HepG2 (cell line): ENCODE measurements at places on chromosomes 1 and 21. TPM values are rescaled to one million over a fixed set of nuclear protein-coding genes. Genes with fewer than 3 reads are reported as not detected.

B3GALT2 gene
- not detected in 2 replicates for total RNA-seq

PLA2G2C gene
- not detected in 2 replicates for total RNA-seq

HOOK1 gene
- total RNA-seq: 24.2 and 48.0 TPM in 2 replicates

TCHH gene
- not detected in 2 replicates for total RNA-seq

GRCh38 chr1:24987875-24988557, 57.9 kb upstream of the RUNX3 start:
- no peak overlapping the region for H3K27ac ChIP-seq
- no peaks in the 10 kb centered on the region for H3K4me1 ChIP-seq
- H3K36me3 ChIP-seq: no peaks in the 10 kb centered on the region
- no peak overlapping the region for H3K4me3 ChIP-seq
- peaks cover 2% of the 10 kb centered on the region; the same call in 1 of the 2 replicates for H3K27me3 ChIP-seq

- H3K36me3 ChIP-seq: no peaks in the 10 kb centered on the region
- no peaks in the 10 kb centered on the region for H3K4me1 ChIP-seq
Measured at GRCh38 chr1:89698624-89699023, 65.7 kb downstream of the LRRC8C start.

- peaks cover 10% of the 10 kb centered on the region for H3K4me1 ChIP-seq
- no peak overlapping the region for H3K4me3 ChIP-seq
- no peak for DNase-seq
- no peak overlapping the region for H3K27ac ChIP-seq
- H3K36me3 ChIP-seq: no peaks in the 10 kb centered on the region
Measured at GRCh38 chr1:245566952-245567351, 412.2 kb downstream of the KIF26B start.

GRCh38 chr1:204880906-204881305, 10.2 kb downstream of the NFASC start:
- no peaks in the 10 kb centered on the region for H3K36me3 ChIP-seq
- H3K4me3 ChIP-seq: no peak overlapping the region
- no peak overlapping the region for H3K27ac ChIP-seq

GRCh38 chr1:53210954-53211353, 9.5 kb downstream of the CZIB start:
- no peak for DNase-seq
- H3K4me1 ChIP-seq: no peaks in the 10 kb centered on the region
- H3K27me3 ChIP-seq: no peaks in the 10 kb centered on the region
- H3K27ac ChIP-seq: no peak overlapping the region
- H3K36me3 ChIP-seq: peaks cover 21% of the 10 kb centered on the region
- no peak overlapping the region for H3K4me3 ChIP-seq

DNA sequence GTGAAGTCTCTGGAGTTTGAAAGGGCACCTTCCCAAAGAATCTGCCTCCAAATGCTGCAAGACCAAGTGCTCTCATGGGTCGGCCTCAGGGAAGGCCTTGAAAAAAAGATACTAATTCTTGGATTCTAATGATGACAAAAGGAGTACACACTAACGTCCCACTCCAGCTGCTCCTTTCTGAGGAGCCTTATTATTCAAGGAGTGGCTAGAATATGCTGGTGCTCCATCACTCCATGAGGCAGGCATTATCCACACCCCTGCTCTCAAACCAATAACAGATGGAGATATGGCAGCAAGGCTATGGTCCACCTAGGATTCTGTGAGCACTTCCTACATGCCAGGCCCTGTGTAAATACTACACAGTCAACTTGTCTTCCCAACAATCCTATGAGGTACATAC, 54.4 kb downstream of the FAM78B start:
- H3K36me3 ChIP-seq: no peaks in the 10 kb centered on the region
- H3K27me3 ChIP-seq: no peaks in the 10 kb centered on the region
- H3K4me3 ChIP-seq: no peak overlapping the region
- no peak for DNase-seq
- H3K4me1 ChIP-seq: no peaks in the 10 kb centered on the region

DNA sequence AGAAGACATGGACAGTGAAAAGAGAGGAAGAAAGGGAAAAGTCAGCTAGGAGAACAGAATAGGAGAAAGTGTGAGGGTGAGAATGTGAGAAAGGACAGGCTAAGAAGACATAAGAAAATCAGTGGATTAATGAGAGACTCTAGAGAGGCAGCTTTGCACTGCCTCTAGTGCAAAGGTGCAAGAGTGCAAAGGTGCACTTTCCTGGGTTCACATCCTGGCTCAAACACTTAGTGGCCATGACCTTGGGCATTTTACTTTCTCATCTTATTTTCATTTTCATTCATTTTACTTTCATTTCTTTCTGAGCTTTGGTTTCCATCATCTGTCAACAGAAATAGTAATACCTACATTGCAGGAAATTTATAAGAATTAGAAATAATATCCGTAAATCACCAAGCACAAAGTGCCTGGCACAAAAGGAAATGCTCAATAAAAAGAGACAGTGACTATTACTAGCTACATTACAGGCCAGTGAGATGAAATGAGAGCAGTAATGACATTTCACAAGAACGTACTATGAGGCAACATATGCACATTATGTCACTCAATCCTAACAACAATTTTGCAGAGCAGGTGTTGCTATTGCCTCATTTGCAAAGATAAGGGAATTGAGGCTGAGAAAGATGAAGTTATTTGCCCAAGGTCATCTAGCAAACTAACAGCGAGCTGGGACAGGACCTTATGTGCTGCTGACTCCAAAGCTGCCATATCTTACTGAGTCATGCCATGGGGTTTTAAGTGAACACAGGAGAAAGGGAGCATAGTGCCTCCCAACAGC, 107.0 kb upstream of the TLR5 start:
- H3K36me3 ChIP-seq: no peaks in the 10 kb centered on the region
- no peaks in the 10 kb centered on the region for H3K27me3 ChIP-seq
- H3K4me1 ChIP-seq: peaks cover 13% of the 10 kb centered on the region
- H3K4me3 ChIP-seq: no peak overlapping the region
- DNase-seq: no peak

GRCh38 chr1:18938008-18938706, 18.3 kb downstream of the IFFO2 start:
- no peaks in the 10 kb centered on the region for H3K36me3 ChIP-seq
- peak overlapping the region; percentile 59 for H3K27ac ChIP-seq
- H3K4me1 ChIP-seq: peaks cover 70% of the 10 kb centered on the region
- H3K4me3 ChIP-seq: no peak overlapping the region
- peak; percentile 36 for DNase-seq

DNA sequence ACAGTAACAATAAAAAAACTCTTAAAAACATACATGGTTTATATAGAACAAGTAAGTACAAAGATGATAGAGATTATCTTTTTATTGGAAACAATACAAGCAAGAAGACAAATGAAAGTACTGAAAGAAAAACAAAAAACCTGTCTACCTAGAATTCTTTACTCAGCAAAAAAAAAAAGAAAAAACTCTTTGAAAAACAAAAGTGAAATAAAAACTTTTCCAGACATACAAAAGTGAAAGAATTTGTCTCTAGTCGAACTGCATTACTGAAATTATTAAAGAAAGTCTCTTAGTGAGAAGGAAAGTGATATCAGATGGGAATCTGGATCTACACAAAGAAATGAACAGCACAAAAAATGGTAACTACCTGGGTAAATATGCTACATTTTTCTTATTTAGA, 2.7 kb upstream of the HMCN1 start:
- H3K27ac ChIP-seq: no peak overlapping the region
- no peaks in the 10 kb centered on the region for H3K36me3 ChIP-seq
- DNase-seq: no peak
- H3K4me3 ChIP-seq: no peak overlapping the region

- H3K27me3 ChIP-seq: no peaks in the 10 kb centered on the region
- H3K4me1 ChIP-seq: peaks cover 23% of the 10 kb centered on the region
- H3K36me3 ChIP-seq: no peaks in the 10 kb centered on the region
- H3K27ac ChIP-seq: no peak overlapping the region
- no peak for DNase-seq
- no peak overlapping the region for H3K4me3 ChIP-seq
Measured at GRCh38 chr1:171139890-171140289, 45.2 kb upstream of the FMO2 start.

GRCh38 chr1:115091572-115091971, 2.3 kb upstream of the TSPAN2 start:
- no peak overlapping the region for H3K4me3 ChIP-seq
- peaks cover 22% of the 10 kb centered on the region for H3K27me3 ChIP-seq
- no peak overlapping the region for H3K27ac ChIP-seq
- no peak for DNase-seq
- no peaks in the 10 kb centered on the region for H3K4me1 ChIP-seq
- no peaks in the 10 kb centered on the region for H3K36me3 ChIP-seq

- H3K4me3 ChIP-seq: no peak overlapping the region
- no peak for DNase-seq
- H3K27ac ChIP-seq: no peak overlapping the region
Measured at GRCh38 chr1:247453245-247453644, 4.7 kb downstream of the OR2B11 start.

GRCh38 chr1:9129266-9130041, 552 bp upstream of the GPR157 start:
- peaks cover 35% of the 10 kb centered on the region for H3K4me1 ChIP-seq
- peak overlapping the region; percentile 33 for H3K27ac ChIP-seq
- no peaks in the 10 kb centered on the region for H3K36me3 ChIP-seq
- DNase-seq: peak; percentile 78

GRCh38 chr1:198449727-198450433, 90.6 kb downstream of the ATP6V1G3 start:
- H3K27ac ChIP-seq: no peak overlapping the region
- H3K4me3 ChIP-seq: no peak overlapping the region
- no peaks in the 10 kb centered on the region for H3K36me3 ChIP-seq
- no peak for DNase-seq
- H3K27me3 ChIP-seq: no peaks in the 10 kb centered on the region

DNA sequence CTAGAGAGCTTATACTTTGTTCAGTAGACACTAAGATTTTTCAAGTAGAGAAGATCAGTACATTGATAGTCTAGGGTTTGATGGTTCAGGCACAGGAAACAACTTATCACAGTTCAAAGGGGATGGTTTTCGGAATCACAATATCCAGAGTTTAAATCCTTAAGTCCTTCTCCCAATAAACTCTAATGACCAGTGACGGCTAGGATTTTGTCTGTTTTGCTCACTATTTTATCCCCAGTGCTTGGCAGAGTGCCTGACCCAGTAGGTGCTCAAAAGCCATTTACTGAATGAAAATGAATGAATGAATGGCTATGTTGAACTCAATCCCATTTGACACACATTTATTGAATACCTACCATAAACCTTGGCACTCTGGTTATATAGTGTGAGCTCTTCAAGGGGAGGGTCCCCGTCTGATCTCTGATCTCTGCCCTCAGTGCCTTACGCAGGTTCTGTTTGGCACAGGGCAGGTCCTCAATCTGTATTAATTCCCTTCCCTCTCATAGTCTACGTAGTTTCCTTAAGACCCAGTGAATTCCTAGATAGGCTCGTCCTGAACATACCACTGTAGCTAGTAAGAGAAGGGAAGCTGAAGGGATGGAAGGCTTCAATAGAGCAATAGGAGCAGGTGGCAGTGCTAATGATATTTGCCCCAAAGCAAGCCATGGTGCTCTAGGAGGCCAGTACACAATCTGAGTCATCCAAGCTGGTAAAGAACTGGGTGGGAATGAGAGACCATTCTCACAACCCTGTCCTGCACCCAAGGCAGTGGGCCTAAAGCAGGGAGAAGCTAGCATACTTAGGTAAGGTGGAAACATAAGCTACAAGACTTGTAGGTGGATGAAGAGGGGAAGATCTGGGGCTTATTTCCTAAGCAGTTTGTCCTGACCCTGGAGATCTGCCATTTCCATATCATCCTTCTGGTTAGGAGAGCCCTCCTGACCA, 53.4 kb downstream of the DMAP1 start:
- DNase-seq: no peak
- no peaks in the 10 kb centered on the region for H3K27me3 ChIP-seq
- no peak overlapping the region for H3K27ac ChIP-seq
- no peak overlapping the region for H3K4me3 ChIP-seq

DNA sequence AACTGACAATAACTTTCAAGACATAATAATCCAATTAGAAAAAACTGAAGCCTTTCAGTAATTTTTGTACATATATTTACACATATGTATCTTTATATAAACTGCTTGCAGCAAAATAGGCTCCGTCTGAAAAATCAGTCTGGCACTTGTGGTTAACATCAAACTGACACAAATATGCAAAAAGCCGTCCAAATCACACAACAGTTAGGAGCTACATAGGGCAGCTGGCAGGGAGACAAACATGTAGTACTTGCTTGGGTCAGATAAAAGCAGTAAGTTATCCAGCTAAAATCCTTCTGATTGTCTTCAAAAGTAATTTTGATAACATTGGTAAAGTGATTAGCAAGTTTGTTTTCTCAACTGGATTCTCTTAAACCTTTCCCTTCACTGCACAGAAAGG, 14.7 kb upstream of the GUCA2A start:
- H3K27ac ChIP-seq: no peak overlapping the region
- H3K4me1 ChIP-seq: no peaks in the 10 kb centered on the region
- peaks cover 6% of the 10 kb centered on the region; the same call in 1 of the 2 replicates for H3K36me3 ChIP-seq
- H3K4me3 ChIP-seq: no peak overlapping the region
- H3K27me3 ChIP-seq: no peaks in the 10 kb centered on the region

DNA sequence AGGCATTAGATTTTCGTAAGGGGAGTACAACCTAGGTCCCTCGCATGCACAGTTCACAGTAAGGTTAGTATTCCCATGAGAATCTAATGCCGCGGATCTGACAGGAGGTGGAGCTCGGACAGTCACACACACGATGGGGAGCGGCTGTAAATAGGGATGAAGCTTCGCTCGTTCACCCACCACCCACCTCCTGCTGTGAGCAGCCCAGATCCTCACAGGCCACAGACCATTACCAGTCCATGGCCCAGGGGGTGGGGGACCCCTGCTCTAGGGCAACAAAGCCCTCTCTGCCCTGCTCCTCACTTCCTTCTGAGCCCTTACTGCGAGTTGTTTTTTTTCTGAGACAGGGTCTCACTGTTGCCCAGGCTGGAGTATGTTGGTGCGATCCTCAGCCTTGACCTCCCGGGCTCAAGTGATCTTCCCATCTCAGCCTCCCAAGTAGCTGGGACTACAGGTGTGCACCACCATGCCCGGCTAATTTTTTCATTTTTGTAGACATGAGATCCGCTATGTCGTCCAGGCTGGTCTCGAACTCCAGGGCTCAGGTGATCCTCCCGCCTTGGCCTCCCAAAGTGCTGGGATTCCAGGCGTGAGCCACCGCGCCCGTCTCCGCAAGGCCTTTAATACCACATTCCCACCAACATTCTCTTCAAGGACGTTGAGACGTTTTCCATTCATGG, 21.3 kb downstream of the TRPM2 start:
- no peaks in the 10 kb centered on the region for H3K36me3 ChIP-seq
- H3K27ac ChIP-seq: no peak overlapping the region
- H3K4me1 ChIP-seq: peaks cover 11% of the 10 kb centered on the region
- no peak for DNase-seq
- peaks cover 15% of the 10 kb centered on the region for H3K27me3 ChIP-seq

GRCh38 chr1:79295967-79296366, 289.4 kb upstream of the ADGRL4 start:
- H3K27ac ChIP-seq: no peak overlapping the region
- no peaks in the 10 kb centered on the region for H3K4me1 ChIP-seq
- no peak for DNase-seq
- no peak overlapping the region for H3K4me3 ChIP-seq

GRCh38 chr1:44604157-44604955, 69.9 kb downstream of the TMEM53 start:
- H3K27me3 ChIP-seq: no peaks in the 10 kb centered on the region
- H3K36me3 ChIP-seq: peaks cover 3% of the 10 kb centered on the region; the same call in 1 of the 2 replicates
- no peak for DNase-seq
